ENCODE measurements at places on chromosomes 11 and 22. TPM values are rescaled to one million over a fixed set of nuclear protein-coding genes. Genes with fewer than 3 reads are reported as not detected.
A peak's percentile ranks its signal among the peaks of the same experiment; 100 is the strongest.

DNA sequence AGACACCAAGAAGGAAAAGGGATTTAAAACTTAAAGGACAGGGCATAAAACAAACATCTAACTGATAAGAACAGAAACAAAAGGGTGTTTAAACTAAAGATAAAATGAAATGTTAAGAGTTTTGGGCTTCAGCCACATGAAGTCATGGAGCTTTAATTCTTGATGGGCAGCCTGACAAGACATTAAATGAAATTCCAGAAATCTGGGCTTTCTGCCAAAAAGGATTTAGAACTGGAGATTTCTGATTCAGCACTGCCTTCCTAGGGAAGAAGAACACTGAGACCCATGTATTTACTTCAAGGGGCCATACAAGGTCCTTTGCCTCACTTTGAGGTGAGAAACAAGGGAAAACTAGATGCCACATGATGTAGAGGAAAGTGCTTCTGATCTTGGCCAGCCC is 355.9 kb upstream of the RAG2 start:
- no peak overlapping the region for H3K4me3 ChIP-seq
- no peak for DNase-seq
- no peak overlapping the region for H3K27ac ChIP-seq
- no peaks in the 10 kb centered on the region for H3K4me1 ChIP-seq

DNA sequence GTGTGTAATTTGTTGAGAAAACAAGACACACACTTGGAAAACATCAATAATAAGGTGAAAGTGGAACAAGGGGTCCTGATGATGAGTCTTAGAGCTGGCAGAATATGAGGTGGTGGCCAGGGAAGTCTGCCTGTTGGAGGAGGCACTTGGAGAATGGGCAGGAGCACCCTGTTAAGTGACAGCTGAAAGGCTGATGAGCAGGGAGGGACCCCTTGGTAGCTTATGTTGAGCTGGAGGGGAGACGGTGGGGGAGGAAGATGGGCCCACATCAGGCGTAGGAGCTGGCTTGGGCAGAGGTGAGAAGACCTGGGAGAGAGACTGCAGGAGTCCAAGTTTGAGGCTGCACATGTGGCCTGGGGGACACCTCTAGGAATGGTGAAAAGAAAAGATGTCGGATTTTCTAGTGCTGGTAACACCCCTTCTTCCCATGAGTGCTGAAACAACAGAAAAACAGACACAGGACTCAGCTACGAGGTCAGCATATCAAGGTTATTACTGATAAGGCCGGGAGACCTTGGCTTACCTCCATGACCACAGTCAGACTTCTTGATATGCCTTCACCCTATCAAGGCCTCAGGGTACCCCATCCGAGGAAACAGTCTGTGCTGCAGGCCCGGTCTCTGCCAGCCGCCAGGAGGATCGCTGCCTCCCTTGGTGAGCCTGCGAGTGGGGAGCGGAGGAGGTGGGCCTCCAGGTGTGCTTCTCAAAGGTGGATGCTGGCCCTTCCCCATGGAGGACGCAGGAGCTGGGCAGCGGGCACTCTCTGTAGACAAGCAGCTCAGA is 14.3 kb upstream of the C11orf96 start:
- H3K27me3 ChIP-seq: no peaks in the 10 kb centered on the region
- no peak overlapping the region for H3K27ac ChIP-seq
- DNase-seq: no peak
- H3K4me1 ChIP-seq: no peaks in the 10 kb centered on the region
- no peaks in the 10 kb centered on the region for H3K36me3 ChIP-seq

GRCh38 chr11:92384802-92385201 is 160.2 kb downstream of the FAT3 start:
- H3K4me3 ChIP-seq: no peak overlapping the region
- no peak overlapping the region for H3K27ac ChIP-seq
- H3K4me1 ChIP-seq: no peaks in the 10 kb centered on the region
- no peaks in the 10 kb centered on the region for H3K36me3 ChIP-seq
- no peak for DNase-seq

The ELMOD1 gene
- not detected for total RNA-seq

GRCh38 chr11:22304337-22304961 is 33.7 kb upstream of the SLC17A6 start:
- no peaks in the 10 kb centered on the region for H3K36me3 ChIP-seq
- H3K27me3 ChIP-seq: no peaks in the 10 kb centered on the region
- DNase-seq: no peak
- H3K4me3 ChIP-seq: no peak overlapping the region
- H3K4me1 ChIP-seq: no peaks in the 10 kb centered on the region

The OR5B21 gene
- total RNA-seq: not detected

DNA sequence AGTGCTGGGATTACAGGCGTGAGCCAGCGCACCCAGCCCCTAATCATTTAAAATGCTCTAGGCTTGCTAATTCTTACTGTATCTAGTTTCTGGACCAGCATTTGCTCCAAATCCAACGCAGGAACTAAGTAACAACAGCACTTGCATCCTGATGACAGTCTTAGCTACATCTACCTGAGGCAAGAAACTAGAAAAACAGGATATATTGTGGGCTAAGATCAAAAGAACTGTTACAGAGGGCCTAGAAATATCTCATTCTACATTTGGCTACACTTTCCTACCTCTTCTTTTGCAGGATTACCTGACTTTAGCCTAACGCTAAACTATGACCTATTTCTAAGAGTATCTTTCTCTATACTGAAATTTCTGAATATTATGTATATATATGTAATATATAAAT is 7.8 kb downstream of the DCDC1 start:
- no peak overlapping the region for H3K27ac ChIP-seq
- no peaks in the 10 kb centered on the region for H3K27me3 ChIP-seq
- no peaks in the 10 kb centered on the region for H3K4me1 ChIP-seq
- no peak overlapping the region for H3K4me3 ChIP-seq
- no peak for DNase-seq

The CARD10 gene
- total RNA-seq: 28.7 TPM

GRCh38 chr11:63837739-63838138 is 1.2 kb upstream of the MARK2 start:
- peak overlapping the region; percentile 93 for H3K27ac ChIP-seq
- H3K4me3 ChIP-seq: no peak overlapping the region
- no peak for DNase-seq
- H3K36me3 ChIP-seq: no peaks in the 10 kb centered on the region

DNA sequence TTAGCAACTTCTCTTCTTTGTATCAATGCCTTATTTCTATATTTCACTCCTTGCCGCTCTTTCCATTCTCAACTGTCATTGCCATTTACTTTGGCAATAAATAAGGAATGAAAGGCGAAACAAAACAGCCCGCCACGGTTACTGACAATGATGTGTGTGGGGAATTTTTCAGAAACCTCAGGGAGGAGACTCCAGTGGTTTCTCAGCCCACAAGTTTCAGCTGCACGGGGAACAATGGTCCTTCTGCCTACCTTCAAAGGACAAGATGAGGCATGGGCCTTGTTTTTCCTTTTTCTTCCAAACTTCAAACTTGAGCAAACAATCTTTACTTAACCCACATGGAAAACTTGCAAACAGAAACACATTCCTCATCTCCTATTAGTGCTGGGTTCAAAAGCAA is 409.4 kb downstream of the METTL15 start:
- no peak overlapping the region for H3K4me3 ChIP-seq
- H3K27me3 ChIP-seq: no peaks in the 10 kb centered on the region
- no peaks in the 10 kb centered on the region for H3K36me3 ChIP-seq
- no peak for DNase-seq
- H3K27ac ChIP-seq: no peak overlapping the region

GRCh38 chr11:85758480-85759039 is 52.4 kb downstream of the SYTL2 start:
- no peaks in the 10 kb centered on the region for H3K4me1 ChIP-seq
- no peak overlapping the region for H3K27ac ChIP-seq
- no peak for DNase-seq
- no peaks in the 10 kb centered on the region for H3K36me3 ChIP-seq
- no peaks in the 10 kb centered on the region for H3K27me3 ChIP-seq

DNA sequence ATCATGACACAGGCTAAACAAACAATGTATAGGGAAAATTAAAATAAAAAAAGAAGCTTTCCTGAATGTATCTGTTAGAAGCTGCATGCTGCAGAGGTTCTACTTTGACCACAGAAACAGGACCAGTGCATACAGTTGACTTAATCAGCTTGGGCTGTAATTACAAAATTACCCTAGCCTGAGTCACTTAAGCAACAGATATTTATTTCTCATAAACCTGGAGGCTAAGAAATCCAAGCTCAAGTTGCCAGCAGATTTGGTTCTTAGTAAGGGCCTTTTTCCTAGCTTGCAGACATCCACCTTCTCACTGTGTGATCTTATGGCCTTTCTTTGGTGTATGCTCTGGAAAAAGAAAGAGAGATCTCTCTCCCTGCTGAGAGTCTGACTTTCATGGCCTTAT is 946.5 kb upstream of the RAG2 start:
- H3K4me3 ChIP-seq: no peak overlapping the region
- no peaks in the 10 kb centered on the region for H3K36me3 ChIP-seq

The KDELR3 gene
- total RNA-seq: 16.3 TPM

The HIRA gene
- 12.9 TPM for total RNA-seq

GRCh38 chr11:34626393-34626792 is 5.5 kb downstream of the EHF start:
- no peak overlapping the region for H3K4me3 ChIP-seq
- H3K27me3 ChIP-seq: no peaks in the 10 kb centered on the region
- H3K27ac ChIP-seq: no peak overlapping the region
- DNase-seq: no peak
- H3K36me3 ChIP-seq: no peaks in the 10 kb centered on the region

DNA sequence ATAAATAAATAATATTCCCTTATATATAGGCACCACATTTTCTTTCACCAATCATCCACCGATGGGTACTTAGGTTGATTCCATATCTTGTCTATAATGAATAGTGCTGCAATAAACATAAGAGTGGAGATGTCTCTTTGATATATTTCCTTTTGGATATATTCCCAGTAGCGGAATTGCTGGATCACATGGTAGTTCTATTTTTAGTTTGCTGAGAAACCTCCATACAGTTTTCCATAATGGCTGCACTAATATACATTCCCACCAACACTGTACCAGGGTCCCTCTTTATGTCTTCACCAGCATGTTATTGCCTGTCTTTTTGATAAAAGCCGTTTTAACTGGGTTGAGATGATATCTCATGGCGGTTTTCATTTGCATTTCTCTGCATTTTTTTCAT is 23.6 kb downstream of the PAMR1 start:
- H3K4me3 ChIP-seq: no peak overlapping the region
- no peak for DNase-seq
- no peaks in the 10 kb centered on the region for H3K4me1 ChIP-seq
- H3K27ac ChIP-seq: no peak overlapping the region
- no peaks in the 10 kb centered on the region for H3K27me3 ChIP-seq

DNA sequence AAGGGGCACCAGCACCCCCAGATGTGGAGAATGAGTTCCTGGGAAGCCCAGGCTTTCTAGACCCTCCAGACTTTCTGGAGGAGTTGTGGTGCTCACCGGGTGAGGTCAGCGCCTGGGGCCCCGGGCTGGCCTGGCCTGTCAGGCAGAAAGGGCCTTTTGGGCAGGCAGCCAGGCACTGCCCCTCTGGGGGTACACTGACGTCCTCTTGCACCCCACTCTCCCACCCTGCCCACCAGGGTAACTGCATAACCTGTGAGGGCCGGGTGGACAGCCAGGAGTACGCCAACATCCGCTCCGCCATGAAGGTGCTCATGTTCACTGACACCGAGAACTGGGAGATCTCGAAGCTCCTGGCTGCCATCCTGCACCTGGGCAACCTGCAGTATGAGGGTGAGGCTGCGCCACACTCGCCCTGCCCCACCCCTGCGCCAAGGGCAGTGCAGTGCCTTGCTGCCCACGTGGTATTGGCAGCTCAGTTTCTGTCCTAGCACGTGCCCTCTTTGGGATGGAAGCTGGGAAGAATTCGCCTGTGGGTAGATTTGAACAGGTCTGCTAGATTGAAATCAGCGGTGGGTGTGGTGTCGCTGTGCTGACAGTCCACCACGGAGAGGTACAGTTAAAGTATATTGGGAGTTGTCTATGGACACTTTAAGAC is 30.1 kb downstream of the MYO7A start:
- H3K36me3 ChIP-seq: no peaks in the 10 kb centered on the region
- H3K27me3 ChIP-seq: no peaks in the 10 kb centered on the region
- H3K4me1 ChIP-seq: no peaks in the 10 kb centered on the region
- H3K27ac ChIP-seq: no peak overlapping the region

GRCh38 chr11:130409594-130410388 is 18.6 kb downstream of the ADAMTS8 start:
- H3K27me3 ChIP-seq: no peaks in the 10 kb centered on the region
- H3K4me3 ChIP-seq: no peak overlapping the region
- H3K27ac ChIP-seq: no peak overlapping the region

The SEZ6L gene
- 0.52 TPM for total RNA-seq

- H3K27me3 ChIP-seq: no peaks in the 10 kb centered on the region
- no peak overlapping the region for H3K4me3 ChIP-seq
- no peaks in the 10 kb centered on the region for H3K36me3 ChIP-seq
- H3K27ac ChIP-seq: no peak overlapping the region
Measured at GRCh38 chr11:45079943-45080719, 66.3 kb upstream of the PRDM11 start.

- H3K4me1 ChIP-seq: no peaks in the 10 kb centered on the region
- H3K27me3 ChIP-seq: no peaks in the 10 kb centered on the region
- H3K4me3 ChIP-seq: no peak overlapping the region
- no peak overlapping the region for H3K27ac ChIP-seq
- DNase-seq: no peak
- no peaks in the 10 kb centered on the region for H3K36me3 ChIP-seq
Measured at GRCh38 chr22:47777426-47777825, 1015.0 kb downstream of the TBC1D22A start.

DNA sequence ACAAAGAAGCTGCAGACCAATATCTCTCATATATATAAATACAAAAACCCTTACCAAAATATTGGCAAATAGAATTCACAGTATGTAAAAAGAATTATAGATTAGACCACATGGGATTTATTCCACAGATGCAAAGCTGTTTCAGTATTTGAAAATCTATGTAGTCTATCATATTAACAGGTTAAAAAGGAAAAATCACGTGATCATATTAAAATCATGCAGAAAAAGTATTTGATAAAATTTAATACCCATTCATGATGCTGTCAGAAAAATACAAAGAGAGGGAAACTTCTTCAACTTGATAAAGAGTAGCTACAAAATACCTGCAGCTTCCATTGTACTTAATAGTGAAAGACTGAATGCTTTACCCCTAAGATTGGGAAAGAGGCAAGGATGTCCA is 67.2 kb upstream of the CD44 start:
- DNase-seq: no peak
- H3K36me3 ChIP-seq: no peaks in the 10 kb centered on the region
- H3K4me3 ChIP-seq: no peak overlapping the region
- H3K27me3 ChIP-seq: no peaks in the 10 kb centered on the region

- peaks cover 36% of the 10 kb centered on the region for H3K4me1 ChIP-seq
- H3K36me3 ChIP-seq: peaks cover 5% of the 10 kb centered on the region
Measured at GRCh38 chr11:65921033-65921555, 1.9 kb downstream of the DRAP1 start.

The TRIM48 gene
- total RNA-seq: not detected

The TESMIN gene
- total RNA-seq: 7.9 TPM

GRCh38 chr22:39219071-39220039 is 25.4 kb downstream of the PDGFB start:
- no peaks in the 10 kb centered on the region for H3K27me3 ChIP-seq
- DNase-seq: no peak
- no peak overlapping the region for H3K4me3 ChIP-seq

DNA sequence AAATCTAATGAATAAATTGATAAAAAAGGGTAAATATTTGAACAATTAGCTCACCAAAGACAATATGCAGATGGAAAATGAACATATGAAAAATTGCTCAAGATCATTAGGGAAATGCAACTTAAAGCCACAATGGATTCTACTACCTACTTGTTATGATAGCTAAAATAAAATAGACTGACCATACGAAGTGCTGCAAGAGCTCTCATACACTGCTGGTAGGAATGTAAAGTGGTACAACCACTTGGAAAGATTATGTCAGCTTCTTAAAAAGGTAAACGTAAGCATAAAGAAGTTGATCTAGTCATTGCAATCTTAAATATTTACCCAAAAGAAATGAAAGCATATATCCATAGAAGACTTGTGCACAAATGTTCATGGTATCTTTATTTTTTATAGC is 504.2 kb upstream of the ARHGAP42 start:
- no peak for DNase-seq
- no peaks in the 10 kb centered on the region for H3K36me3 ChIP-seq
- H3K27me3 ChIP-seq: no peaks in the 10 kb centered on the region
